ENCODE measurements at places on chromosomes 3 and 15. TPM values are rescaled to one million over a fixed set of nuclear protein-coding genes. Genes with fewer than 3 reads are reported as not detected.

TKT gene
- total RNA-seq: 331 TPM

OSTN gene
- total RNA-seq: not detected

VWA5B2 gene
- total RNA-seq: not detected

BLM gene
- total RNA-seq: 48.1 TPM

AQP9 gene
- 0.41 TPM for total RNA-seq

AMT gene
- 2.4 TPM for total RNA-seq

LXN gene
- total RNA-seq: 9.3 TPM

PAK6 gene
- 0.77 TPM for total RNA-seq

KCNAB1 gene
- not detected for total RNA-seq

PIGZ gene
- total RNA-seq: 0.90 TPM

POLR2H gene
- 81.1 TPM for total RNA-seq

NME9 gene
- not detected for total RNA-seq

ZXDC gene
- total RNA-seq: 15.3 TPM

RHOV gene
- 13.3 TPM for total RNA-seq

PTH1R gene
- total RNA-seq: not detected

ISLR2 gene
- total RNA-seq: 0.37 TPM

DGKG gene
- 4.7 TPM for total RNA-seq

FEZF2 gene
- total RNA-seq: not detected

ZDHHC23 gene
- total RNA-seq: 3.3 TPM

PIK3R4 gene
- 23.0 TPM for total RNA-seq

CPLX3 gene
- total RNA-seq: not detected

COL7A1 gene
- 1.9 TPM for total RNA-seq

CD200R1 gene
- 0.90 TPM for total RNA-seq

KBTBD12 gene
- not detected for total RNA-seq

ZNF662 gene
- total RNA-seq: not detected

DAG1 gene
- total RNA-seq: 16.9 TPM

BFSP2 gene
- 7.1 TPM for total RNA-seq

EPHB3 gene
- 0.13 TPM for total RNA-seq

ARPIN gene
- total RNA-seq: not detected

PRR20G gene
- not detected for total RNA-seq

GOLGA8N gene
- 0.33 TPM for total RNA-seq

TEX55 gene
- not detected for total RNA-seq

PPP2R3A gene
- 0.08 TPM for total RNA-seq

MUC4 gene
- 0.51 TPM for total RNA-seq

ZMYND10 gene
- total RNA-seq: 0.45 TPM

ZNF385D gene
- total RNA-seq: not detected

LSAMP gene
- 7.2 TPM for total RNA-seq

GABRB3 gene
- 0.27 TPM for total RNA-seq

CCR9 gene
- 2.3 TPM for total RNA-seq

ESYT3 gene
- not detected for total RNA-seq

DNAH12 gene
- 0.19 TPM for total RNA-seq

RARRES1 gene
- 0.16 TPM for total RNA-seq

TATDN2 gene
- 31.8 TPM for total RNA-seq

ZNF80 gene
- not detected for total RNA-seq

PEX11A gene
- 2.0 TPM for total RNA-seq

ZPLD1 gene
- not detected for total RNA-seq

PLSCR5 gene
- total RNA-seq: not detected

NRROS gene
- total RNA-seq: 44.0 TPM
